DMS79 (cell line): ENCODE measurements at places on chromosomes 1 and 21.

- DNase-seq = no peak
These were observed 1.6 kb downstream of the CNIH3 start for GRCh38 chr1:224617410-224618355.

- no peak for DNase-seq
These were observed 12.3 kb downstream of the OR2T11 start for GRCh38 chr1:248622570-248623001.

DNA sequence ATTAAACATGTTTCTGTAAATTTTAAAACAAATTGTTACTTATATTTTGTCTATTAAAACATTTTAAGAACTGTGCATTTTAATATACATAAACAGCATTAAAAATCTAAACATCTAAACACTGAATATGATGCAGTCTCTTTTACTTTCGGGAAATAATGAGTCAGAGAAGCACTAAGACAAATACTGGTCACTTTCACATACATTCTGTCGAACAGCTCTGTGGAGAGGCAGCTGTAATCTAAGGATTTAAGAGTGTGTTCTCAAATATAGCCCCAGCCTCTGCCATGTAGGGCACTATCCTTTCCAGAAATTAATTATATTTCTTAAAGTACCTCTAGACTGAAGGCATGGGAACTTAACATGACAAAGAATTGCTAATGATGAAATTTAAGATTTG is 89.6 kb upstream of the PTGFR start:
- no peak for DNase-seq

GRCh38 chr1:97210307-97210706 is 488.7 kb downstream of the PTBP2 start:
- no peak for DNase-seq

GRCh38 chr1:227934476-227935313 is 13.0 kb downstream of the WNT9A start:
- no peak for DNase-seq

GRCh38 chr1:167755654-167756053 is 33.9 kb downstream of the MPZL1 start:
- DNase-seq = no peak

DNA sequence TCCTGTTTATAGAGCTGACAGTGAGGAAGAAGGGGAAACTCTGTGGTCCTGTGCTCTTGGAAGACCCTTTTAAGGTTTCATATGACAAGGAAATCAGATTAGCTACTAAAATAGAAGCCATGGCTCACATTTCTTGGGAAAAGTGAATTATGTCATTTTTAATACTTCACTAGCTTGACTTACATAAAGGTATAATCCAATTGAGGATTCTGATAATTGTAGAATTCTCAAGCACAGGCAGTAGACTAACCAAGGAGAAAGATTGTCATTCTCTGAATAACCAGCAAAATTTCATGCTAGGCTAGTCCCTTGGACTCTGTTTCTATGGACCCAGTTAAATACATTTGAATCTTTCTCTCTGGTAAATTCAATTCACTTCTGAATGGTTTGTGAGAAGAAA is 613.0 kb upstream of the BEND5 start:
- DNase-seq = no peak

DNA sequence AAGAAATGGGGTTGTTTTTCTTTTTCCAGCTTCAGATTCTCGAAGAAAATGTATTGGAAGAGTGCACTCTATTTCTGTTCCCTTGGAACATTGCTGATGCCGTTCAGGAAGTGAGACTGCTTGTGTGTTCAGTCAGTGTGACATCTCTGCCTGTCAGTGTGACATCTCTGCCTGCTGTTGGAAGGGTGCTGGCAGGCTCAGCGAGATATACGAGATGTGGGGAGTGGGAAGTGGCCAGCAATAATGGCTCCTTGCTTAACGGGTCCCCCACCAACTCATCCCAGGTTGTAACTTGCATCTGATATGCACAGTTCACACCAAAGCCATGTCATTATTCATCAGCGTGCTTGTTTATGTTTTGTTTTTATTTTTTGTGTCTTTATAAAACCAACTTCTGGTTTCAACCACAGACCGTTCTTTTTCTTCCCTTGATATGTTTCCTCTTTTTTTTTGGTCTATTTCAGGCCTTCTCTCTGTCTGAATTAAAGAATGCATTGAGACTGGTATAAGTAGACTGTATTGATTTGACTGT is 145.4 kb downstream of the GALNT2 start:
- DNase-seq = no peak

GRCh38 chr1:235766794-235767285 is 99.9 kb downstream of the LYST start:
- DNase-seq = no peak

- DNase-seq = no peak
These were observed 10.8 kb downstream of the ASAP3 start for GRCh38 chr1:23473037-23473800.
